CD4-positive, alpha-beta T cell treated with Interferon alpha-2 for 1 hour (primary cell): ENCODE measurements at places on chromosomes 3 and 15.

- DNase-seq = no peak
Measured at GRCh38 chr3:111702996-111703985, 108.1 kb upstream of the ZBED2 start.

GRCh38 chr3:13581485-13582365 lies 32.8 kb downstream of the FBLN2 start:
- DNase-seq = no peak

- no peak for DNase-seq
Measured at GRCh38 chr3:38224357-38224756, 41.3 kb upstream of the SLC22A13 start.

GRCh38 chr3:52054661-52055511 lies 1.5 kb downstream of the DUSP7 start:
- peak; percentile 27 for DNase-seq

GRCh38 chr3:172305552-172305951 lies 142.7 kb downstream of the GHSR start:
- DNase-seq = no peak

- DNase-seq = no peak
Measured at GRCh38 chr3:41075975-41076374, 123.3 kb upstream of the CTNNB1 start.

GRCh38 chr3:187434524-187434923 lies 66.3 kb downstream of the RTP4 start:
- no peak for DNase-seq

GRCh38 chr3:76034649-76035048 lies 249.3 kb upstream of the ZNF717 start:
- DNase-seq = no peak

- DNase-seq = no peak
Measured at GRCh38 chr15:25545889-25546288, 107.1 kb upstream of the UBE3A start.

DNA sequence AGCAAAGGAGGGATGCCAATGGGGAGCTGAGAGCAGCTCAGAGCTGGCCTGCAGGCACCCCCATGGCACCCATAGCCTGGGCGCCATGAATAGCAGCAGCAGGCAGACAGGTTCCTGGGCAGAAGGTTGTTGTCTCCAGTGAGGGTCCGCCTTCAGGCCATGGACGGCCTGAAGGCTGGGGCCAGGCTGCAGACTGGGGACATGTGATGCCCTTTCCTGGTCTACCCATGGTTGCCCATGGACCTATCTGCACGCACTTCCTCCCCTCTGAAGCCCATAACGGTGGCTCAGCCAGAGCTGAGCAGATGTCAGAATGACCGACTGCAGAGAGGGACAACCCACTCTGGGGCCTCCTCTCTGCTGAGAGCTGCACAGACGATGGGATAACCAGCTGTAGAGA lies 256.8 kb downstream of the PLOD2 start:
- DNase-seq = no peak

DNA sequence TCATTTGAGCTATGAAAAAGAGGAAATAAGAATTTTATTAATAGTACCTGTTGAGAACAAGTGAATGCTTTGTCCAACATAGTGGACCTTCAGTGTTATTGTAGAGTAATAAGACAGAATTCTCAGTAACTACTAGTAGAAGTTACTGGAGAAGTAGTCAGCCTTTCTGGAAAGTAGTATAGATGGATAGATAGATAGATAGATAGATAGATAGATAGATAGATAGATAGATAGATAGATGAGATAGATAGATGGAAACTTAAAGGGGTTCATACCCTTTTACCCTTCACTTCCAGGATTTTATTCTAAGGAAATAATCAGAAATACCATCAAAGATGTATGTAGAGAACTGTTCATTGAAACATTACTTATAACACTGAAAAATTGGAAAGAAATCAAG lies 5.2 kb downstream of the FAM162A start:
- no peak for DNase-seq

DNA sequence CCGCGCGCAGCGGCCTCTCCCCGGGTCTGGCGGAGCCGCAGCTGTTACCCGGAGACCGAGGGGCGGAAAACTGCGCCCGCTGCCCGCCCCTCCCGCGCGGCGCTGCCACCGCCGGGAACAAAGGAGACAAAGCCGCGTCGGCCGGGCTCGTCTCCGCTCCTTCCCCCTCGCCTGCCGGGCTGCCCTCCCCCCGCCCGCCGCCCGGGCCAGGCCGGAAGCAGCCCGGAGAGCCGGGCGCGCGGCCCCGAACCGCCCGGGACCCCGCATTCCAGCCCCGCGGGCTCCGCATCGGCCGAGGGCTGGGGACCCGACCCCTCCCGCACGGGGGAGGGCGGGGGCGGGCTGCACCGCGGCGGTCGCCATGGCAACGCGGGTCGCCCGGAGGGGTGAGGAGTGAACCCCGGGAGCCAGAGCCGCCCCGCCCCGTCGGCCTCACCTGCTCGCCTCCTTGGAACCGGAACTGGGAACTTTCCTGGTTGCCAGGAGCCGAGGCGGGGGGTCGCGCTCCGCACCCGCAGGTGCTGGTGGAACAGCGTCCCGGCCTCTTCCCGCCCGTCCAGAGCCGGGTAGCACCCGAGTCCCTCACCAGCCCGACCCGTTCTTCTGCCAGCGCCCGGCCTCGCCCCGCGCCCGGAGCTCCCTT lies 448 bp downstream of the PLXNB1 start:
- peak; percentile 74 for DNase-seq

GRCh38 chr3:139957844-139958243 lies 22.9 kb downstream of the CLSTN2 start:
- DNase-seq = no peak

- DNase-seq = peak; percentile 16
Measured at GRCh38 chr3:32335365-32336112, 56.1 kb upstream of the CMTM7 start.

- DNase-seq = no peak
Measured at GRCh38 chr3:134027631-134028030, 2.1 kb downstream of the SLCO2A1 start.

DNA sequence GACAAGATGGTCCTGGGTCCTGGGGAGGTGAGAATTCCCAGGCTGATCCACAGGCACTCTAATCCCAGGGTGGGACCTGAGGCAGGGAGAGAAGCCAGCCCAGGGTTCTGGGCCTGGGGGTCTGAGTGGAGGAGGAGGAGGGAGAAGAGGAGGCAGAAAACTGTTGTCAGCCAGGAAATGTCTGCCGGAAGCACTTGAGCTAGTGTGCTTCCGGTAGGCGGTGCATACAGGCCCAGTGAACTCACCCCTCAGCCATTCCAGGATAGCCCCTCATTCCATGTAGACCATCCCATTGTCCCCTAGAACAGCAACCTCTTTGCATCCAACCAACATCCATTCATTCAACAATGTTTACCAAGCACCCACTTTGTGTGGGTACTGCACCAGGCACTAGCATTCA lies 47.9 kb upstream of the LCTL start:
- no peak for DNase-seq

- no peak for DNase-seq
Measured at GRCh38 chr3:131432441-131432840, 50.9 kb downstream of the NUDT16 start.

GRCh38 chr15:68639926-68640600 lies 61.3 kb downstream of the CORO2B start:
- no peak for DNase-seq

DNA sequence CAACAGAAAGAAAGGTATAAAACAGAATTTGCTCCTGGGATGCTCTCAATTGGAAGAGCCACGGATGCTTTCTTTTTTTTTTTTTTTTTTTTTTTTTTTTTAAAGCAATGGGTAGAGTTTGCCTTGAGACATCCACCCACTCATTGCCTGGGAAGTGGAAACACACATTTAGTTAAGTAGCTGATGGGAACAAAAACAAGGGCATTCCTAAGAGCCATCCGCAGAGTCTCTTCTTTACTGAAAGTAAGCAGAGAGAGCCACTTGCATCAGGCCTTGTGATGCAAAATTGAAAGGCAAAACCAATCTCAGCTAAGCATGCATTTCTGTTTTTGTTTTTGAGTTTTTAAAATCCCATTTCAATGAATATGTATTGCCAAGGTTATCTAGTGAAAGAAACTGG lies 787.9 kb upstream of the LMCD1 start:
- no peak for DNase-seq

DNA sequence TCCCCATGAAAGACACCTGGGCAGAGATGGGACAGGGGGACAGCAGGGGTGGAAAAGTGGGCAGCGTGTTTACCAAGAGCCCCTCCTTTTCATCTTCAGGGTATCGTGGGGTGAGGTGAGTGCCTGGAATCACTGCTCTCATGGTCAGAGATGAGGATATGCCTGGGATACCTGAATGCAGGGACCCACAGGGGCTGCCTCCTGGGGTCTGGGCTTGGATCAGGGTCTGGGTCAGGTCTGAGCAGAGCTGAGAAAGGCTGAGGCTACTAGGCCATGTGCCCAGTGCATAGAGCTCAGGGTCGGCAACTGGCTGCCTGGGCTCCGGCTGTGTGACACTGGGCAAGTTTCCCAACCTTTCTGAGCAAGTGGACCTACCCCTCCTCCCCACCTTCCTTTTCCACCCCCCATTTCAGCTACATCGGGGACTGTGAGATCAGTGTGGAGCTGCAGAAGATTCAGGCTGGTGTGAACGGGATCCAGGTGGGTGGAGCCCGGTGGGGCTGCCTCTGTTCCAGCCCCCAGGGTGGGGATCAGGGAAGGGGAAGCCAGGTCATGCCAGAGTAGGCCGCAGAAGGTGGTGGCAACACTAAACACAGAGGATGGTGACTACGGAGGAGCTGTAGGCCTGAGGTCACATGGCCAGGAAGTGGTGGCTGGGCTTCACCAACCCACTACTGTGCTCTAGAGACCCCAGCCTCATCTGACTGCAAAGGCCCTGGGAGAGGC lies 24.5 kb downstream of the ESYT3 start:
- no peak for DNase-seq

- no peak for DNase-seq
Measured at GRCh38 chr3:94420931-94421330, 358.1 kb downstream of the NSUN3 start.

GRCh38 chr3:138694287-138695007 lies 85.9 kb downstream of the FAIM start:
- DNase-seq = no peak

DNA sequence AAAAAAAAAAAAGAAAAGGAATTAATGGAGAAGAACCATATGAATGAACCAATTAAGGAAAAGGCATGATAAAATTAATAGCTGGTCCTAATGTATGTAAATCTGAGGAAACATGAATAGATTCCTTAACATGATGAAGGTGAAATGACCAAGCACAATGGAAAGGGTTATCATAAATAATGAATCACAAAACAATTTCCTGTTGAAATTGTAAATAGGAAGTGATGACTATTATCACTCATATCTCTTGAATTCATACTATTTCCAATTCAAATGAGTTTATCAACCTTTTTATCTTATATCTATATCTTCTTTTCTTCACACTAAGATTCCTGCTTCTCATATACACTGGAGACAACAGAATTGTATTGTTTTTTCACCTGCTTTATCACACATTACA lies 32.0 kb downstream of the AADACL2 start:
- no peak for DNase-seq
